ENCODE measurements at places on chromosomes 3 and 15. TPM values are rescaled to one million over a fixed set of nuclear protein-coding genes. Genes with fewer than 3 reads are reported as not detected.

- no peak for DNase-seq
Observed at GRCh38 chr15:93524432-93524831, 435.4 kb upstream of the RGMA start.

The TXNRD3 gene
- 7.3 TPM for total RNA-seq

DNA sequence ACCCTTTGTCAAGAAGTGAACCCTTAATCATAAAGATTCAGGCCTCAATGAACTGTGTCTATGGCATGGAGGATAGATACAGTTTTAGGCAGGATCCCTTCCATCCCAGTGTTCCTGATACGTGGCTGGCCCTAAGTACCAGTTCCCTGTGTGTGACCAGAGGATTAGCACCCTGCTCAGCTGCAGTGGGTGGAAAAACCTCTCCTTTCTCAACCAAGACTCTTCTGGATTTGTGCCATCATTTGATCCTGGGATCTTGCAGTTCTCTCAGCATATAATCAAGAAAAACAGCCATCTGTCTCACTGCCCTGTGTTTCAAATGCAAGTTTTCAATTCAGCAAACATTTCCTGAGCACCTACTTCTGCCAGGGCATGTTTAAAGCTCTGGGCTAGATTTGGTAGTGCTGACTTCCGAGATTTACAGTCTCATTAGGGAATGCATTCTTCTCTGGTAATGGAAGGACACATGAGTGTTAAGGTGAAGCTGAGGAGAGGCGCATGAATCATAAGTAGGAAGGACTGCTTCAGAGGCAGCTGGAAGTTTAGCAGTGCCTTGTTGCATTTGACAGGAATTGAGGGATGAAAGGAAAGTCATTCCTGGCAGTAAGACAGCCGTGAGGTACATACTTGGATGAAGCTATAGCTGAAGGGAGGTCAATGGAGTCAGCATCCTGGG, 388.3 kb downstream of the MFSD1 start:
- no peak for DNase-seq

- DNase-seq = no peak
Observed at GRCh38 chr3:49553324-49553691, 969 bp upstream of the BSN start.

DNA sequence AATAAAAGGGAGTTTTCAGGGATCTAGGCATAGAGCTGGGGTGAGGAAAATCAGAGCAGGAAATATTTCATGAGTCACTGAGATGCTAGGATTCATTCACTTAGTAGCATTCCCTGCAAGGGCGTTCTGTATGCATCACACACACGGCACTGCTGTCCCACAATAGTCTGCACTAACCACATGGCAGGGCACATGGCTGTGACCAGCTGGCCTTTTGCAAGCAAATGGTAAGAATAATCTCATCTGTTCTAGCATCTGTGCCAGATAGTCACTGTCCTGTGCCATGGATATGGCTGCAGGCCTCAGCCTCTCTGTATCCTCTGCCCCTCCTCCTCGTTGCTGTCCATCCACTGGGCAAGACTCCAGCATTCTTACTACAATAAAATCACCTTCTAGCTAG, 37.8 kb downstream of the BOC start:
- peak; percentile 32 for DNase-seq

DNA sequence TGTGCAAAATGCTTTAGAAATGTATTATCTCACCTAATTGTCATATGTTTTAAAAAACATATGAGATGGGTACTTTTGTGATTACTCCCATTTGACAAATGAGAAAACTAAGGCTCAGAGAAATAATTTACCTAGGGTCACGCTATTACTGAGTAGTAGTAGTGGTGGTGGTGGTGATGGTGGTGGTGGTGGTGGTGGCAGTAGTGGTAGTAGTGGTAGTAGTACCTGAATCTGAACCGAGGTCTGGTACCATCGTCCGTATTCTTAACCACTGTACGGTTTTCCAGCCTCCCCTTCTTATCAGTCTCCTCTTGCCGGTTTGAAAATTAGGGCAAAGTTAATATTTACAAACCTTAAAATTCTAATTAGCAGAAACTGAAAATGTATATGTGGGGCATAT, 102.4 kb downstream of the KLHL25 start:
- no peak for DNase-seq

DNA sequence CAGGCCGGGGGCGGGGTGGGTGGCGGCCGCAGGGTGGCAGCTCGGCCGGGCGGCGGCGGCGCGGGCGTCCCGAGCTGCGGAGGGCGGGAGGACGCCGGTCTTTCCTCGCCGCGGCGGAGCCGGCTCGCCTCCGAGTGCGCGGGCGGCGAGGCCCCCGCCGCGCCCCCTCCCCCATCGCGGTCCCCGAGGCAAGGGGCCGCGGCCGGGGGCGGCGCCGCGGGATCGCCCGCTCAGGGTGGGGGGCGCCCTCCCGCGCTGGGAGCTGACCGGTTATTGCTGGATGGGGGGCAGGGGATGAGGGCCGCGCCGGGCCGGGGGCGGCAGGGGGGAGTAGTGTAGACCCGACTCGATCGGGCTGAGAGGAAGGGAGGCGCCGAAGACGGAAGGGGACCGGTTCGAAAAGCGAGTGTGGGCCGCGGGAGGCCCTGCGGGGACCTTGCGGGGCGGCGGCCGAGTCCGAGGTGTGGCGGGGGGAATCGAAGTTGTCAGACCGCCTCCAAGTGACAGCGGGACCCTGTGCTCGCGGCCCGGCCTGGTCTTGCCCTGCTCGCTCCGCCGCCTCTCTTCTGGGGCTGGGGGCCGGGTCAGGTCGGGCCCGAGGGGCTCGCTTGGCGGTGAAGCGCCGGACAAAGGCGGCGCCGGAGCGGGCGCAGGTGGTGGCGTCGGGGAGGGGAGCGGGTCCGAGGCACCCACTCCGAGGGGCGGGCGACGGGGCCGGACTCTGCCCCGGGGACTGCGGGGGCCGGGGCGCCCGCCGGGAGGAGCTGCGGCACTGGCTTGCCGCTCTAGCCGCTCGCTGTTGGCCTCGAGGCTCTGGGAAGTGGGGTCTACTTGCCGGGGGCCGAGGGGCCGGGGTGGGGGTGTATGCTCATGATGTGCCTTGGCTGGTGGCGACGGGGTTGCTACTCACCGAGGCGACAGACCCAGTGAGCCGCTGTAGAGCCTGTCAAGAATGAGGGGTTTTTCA, 1.1 kb downstream of the BAHD1 start:
- no peak for DNase-seq

DNA sequence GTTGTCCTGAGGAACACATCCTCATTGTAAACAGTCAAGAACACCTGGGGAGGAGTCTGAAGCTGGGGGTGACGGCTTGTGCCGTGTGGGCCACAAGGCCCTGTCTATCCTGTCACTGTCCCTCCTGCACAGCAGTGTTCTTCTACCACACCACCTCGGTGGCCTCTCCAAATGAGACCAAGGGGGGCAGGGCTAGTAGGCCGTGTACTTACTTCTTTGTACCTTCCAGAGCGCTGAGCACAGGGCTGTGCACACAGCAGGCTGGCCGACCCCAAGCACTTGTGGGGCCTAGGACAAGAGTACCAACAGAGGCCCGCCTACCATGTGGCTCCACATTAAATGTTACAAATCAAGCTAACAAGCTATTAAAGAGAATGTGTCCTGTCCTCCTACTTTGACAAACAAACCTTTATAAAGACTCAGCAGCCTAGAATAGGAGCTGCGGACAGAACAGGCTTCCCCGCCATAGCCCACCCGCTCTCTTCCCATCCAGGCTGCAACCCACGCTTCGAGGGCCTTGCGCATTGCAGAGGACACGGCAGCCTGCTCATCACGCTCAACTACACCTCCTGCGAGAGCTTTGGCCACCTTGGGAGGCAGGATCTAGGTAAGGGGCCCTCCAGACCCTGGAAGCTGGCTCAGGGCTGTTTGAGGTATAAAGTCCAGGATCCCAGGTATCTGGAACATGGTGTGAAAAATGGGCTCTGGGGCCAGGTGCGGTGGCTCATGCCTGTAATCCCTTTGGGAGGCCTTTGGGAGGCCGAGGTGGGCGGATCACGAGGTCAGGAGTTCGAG, 30.5 kb downstream of the MELTF start:
- DNase-seq = no peak

DNA sequence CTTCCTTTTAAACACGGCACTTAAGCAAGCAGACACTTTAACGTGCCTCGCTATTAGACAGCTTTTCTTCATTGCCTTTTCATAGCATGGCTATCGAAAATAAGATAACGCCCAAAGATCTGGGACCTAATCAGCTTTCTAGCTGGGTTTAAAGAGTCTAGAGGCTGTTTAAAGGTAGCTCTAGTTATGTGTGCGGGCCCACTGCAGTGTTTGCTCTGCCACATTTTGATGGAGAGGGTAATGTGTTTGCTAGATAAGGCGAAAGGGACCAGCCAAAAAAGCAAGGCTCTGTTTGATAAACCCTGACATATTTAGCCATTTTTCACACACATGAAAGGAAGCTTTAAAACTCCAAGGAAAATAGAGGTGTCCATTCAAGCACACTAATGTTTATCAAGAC, 91.6 kb downstream of the NR2F2 start:
- no peak for DNase-seq

DNA sequence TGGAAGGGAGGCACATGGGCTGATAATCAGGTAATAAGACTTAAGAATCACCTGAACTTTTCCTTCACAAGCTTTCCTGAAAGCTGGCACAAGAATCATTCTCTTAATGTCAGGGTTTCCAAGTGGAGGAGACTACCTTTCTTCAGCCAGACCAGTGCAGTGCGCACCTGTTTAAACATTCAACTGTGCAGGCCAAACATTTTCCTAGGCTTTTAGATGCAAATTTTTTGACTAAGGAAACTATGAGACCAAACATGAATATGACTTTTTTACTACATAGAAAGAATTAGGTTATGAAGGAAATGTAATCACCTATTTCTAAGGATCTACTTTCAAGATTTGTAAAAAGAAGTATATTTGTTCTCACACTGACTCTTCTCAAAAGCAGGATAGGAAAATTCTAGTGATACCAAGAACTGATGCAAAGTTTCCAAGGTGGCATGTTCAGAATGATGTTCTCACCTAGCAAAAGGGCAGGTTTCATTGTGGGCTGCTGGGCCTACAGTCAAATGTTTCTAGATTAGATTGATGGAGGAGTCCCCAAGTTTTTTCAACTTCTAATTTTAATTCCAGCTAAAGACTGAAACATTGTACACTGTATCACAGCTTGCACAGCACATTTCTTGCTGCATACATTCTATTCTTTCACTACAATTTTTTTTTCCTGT, 339.1 kb downstream of the TIGIT start:
- DNase-seq = no peak

The GNAT1 gene
- total RNA-seq = not detected

DNA sequence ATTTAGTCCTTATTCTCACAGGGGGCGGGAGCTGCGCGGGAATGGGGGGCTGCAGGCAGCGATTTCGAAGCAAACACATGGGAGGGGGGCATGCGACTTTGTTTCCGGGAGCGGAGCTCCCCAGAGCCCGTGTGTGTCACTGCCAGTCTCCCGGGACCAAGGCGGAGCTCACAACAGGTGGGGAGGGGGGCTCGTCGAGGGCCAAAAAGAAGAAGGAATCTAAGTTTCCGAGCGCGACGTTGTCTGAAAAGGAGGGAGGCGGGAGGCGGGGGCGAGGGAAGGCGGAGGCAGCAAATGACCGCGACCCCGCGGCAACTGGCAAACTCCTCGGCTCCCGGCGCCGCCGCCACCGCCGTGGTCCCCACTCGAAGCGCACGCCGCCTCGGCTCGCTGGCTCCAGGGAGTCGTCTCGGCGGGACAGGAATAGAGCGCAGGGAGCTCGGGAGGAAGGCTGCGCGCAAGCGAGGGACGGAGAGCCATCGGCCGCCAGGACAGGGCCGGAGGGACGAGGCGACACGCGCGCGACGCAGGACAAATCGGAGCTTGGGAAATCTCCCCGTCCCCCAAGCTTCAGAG, 1.4 kb downstream of the FOXP1 start:
- peak; percentile 59 for DNase-seq

GRCh38 chr3:174253196-174253823, 605.8 kb upstream of the NAALADL2 start:
- no peak for DNase-seq

- DNase-seq = no peak
Observed at GRCh38 chr3:81308306-81308705, 453.1 kb downstream of the GBE1 start.

DNA sequence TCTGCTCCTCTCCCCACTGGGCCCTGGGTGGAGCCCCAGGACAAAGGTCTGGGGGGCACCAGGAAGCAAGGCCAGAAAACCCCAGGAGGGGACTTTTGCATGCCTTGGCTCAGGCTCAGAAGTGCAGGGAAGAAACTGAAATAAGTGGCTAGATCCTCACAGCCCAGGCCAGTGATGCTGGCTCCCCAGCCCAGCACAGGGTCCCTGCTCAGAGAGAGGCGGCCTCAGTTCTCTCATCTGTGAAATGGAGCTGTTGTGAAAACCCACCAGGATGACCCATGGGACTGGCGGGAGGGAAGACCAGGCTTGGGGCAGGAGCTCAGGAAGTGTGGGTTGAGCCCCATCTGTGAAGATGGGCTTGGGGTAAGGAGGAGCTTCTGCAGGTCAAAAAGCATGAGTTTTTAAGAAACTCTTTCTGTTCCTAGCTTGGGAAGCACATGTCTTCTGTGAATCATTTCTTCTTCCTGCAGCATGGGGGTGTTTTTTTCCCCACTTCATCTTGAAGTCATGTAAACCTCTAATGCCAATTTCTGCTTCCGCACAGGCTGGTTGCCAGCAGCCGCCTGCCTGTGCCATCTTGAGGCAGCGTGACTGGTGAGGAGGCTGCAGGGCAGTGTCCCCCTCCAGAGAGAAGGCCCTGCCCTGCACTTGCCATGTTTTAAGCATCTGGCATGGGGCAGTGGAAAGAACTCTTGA, 118.6 kb downstream of the SMAD6 start:
- DNase-seq = no peak

- DNase-seq = no peak
Observed at GRCh38 chr15:99721104-99721778, 12.0 kb downstream of the LYSMD4 start.

DNA sequence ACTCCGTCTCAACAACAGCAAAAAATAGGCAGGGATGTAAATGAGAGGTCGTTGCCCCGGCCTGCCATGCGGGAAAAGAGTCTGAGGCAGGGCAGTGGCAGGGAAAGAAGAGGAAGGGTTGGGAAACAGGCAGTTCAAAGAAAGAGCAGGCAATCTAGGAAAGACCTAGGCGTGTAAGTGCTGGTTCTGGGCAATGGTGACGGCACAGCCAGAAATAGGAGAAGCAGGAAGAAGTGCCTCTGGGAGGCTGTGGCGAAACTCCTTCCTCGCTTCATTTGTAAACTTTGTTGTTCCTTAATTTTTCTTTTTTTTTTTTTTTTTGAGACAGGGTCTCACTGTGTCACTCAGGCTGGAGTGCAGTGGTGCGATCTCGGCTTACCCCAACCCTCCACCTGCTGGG, 4.3 kb downstream of the SLC51A start:
- no peak for DNase-seq

The KLHL40 gene
- total RNA-seq = 0.54 TPM

The WNT7A gene
- not detected for total RNA-seq

DNA sequence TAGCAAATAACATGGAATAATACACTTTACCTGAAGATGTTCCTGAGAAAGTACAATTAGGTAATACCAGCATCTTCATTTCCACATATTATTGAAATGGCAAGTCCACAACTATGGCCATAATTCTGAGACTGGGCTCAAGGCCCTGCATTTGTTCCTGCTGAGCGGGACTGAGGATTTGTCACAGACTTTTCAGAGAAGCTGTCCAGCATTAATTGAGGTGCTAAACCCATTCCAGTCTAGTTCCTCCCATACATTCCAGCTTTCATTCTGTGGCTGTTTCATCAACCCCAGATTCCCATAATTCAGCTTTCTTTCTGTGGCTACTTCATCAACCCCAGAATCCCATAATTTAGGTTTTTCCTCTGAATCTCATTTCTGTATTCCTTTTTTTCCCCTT, 293.4 kb upstream of the GBE1 start:
- DNase-seq = no peak
